ENCODE measurements at places on chromosomes 11 and 22.

- DNase-seq, result peak; percentile 96
Observed at GRCh38 chr11:69744435-69744834, 30.7 kb downstream of the FGF4 start.

DNA sequence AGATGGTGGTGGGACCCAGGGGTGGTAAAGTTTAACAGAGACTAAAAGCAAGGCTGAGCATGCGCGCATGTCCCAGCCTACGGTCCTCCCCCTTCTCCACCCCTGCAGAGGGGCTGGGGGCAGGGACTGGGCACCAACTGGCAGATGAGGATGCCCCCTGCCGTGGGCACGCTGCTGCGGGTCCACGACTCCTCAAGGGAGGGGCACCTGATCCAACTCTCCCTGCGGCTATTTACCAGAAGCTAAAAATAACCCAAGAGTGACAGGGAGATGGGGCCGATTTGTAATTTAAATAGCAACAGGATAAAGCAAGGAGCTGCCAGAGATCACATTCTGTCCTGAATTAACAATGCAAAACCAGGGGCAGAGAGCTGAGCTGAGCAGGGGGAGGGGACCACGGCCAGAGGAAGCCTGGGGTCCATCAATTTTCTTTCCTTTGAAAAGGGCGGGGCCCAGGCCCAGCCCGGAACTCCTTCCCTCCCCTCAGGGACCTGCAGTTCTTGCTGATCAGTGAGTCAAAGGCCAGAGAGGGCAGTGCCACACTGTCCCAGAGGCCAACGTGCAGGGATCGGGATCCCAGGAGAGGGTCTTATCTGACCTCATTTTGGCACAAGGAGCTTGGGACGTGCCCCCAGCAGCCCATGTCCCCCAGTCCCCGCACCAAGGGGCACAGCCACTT is 8.1 kb upstream of the DGKZ start:
- DNase-seq, result peak; percentile 85

GRCh38 chr11:57349491-57350274 is 11.5 kb downstream of the P2RX3 start:
- DNase-seq, result peak; percentile 82

DNA sequence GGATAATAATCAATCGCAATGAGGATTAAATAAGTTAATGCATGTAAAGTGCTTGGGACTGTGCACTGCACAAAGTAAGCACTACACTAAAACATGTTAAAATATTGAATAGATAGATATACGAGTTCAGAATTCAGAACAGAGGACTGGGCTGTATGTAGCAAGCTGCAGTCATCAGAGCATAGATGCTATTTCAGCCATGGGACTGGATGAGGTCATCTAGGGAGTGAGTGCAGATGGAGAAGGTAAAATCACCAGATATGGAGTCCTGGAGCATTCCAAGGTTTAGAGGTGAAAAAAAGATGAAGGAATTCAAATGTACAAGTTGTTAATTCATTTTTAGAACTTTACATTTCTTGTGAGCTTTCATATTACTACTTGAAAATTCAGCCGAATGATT is 347.5 kb upstream of the DDI1 start:
- no peak for DNase-seq

DNA sequence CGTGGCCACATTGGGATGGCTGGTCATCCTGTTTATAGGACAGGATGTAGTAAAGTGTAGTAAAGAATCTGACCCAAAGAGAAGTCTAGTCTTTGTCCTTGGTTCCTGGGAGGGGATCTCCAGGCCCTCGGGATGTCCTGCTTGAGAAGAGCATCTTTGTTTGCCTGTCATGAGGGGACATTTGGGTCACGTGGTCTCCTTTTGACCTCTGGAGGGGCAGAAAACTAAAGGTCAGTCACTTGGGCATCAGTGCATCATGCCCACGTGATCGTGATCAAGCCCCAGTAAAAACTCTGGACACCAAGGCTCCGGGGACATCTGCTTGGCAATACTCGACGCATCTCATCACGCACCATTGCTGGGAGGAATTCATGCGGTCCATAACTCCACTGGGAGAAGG is 9.1 kb downstream of the SMIM38 start:
- DNase-seq, result no peak

DNA sequence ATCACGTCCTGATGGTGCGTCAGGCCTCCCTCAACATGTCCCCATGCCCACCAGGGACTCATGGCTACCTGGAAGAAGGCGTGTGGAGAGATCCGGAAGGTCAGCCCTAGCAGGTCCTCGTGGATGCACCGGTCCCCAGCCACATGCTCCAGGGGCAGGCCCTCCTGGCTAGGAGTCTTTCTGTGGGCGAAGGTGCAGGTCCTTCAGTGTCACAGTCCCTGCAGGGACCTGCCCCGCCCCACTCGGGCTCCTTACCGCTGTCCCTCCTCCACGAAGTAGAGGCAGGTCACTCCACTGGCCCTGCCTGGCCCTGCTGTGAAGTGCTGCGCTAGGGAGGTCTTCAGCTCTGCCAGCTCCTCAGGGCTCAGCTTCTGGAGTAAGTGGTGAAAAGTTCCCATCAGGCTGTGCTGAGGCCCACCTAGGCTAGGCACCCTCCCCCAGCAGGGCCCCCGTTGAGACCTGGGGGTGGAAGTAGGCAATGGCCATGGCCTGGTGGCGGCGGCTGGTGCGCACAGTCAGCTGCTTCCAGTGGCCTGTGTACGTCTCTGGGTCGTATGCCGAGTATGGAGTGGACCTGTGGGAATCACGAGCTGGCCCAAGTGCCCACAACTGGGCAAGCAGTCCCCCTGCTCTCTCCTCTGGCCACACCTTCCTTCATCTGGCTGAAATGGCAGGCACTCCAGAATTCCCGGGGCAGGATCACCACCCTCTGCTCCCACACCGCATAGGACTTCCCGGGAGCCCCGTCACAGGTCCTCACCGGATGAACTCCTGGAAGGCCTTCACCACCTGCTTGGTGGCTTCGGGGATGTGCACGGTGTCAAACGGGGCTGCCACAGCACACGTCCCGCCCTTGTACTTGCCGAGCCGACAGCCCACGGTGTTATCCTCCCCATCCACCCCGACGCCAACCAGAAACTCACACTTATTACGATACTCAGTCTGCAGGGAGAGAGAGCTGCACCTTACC is 1.1 kb upstream of the RANBP1 start:
- no peak for DNase-seq

GRCh38 chr22:44309137-44309536 is 3.6 kb downstream of the SHISAL1 start:
- no peak for DNase-seq

DNA sequence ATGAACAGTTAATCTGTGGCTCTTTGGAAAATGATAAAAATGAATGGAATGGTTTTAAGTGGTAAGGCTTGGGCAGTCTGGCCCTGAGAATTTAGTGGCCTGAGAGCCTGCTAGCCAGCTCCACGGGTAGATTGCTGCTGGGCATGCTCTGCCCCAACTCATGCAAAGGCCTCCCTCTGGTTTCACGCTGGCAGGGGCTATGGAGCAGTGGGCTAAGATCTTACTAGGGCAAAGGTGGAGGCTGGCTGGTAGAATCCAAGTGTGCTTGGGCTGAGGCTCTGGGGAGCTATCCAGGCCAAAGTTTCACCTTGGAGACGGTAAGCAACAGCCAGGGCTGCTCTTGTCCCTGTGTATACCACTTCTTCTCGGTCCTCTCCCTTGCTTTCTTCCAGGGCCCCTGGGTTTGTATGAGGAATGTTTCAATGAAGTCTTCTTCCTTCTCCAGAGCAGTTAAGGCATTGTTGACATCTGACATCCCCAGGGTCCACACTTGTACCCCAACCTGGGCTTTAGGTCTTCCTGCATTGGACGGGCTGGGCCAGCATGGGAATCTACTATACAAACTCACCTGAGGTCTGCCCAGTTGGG is 27.4 kb downstream of the UBE2L3 start:
- no peak for DNase-seq

- peak; percentile 63 for DNase-seq
Observed at GRCh38 chr11:134634897-134635831, 223.1 kb upstream of the B3GAT1 start.

DNA sequence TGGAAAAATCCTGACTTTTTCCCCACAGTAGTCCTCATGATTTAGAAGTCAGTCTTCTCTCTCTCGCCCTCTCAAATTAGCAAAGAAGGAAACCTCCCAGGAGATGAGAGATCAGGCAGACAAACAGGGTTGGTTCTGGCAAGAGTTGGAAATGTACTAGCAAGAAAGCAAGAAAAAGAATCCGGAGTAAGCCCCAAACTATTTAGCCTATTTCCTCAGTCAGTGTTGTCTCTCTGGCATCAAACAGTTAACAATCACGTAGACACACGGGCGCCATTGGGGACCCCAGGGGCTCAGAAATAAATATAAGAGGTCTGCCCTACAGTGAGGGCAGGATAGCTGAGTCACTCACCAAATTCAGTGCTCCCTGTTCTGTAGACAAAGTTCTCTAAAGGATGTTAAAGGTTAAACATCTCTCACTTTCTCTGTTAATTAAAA is 4.7 kb downstream of the C11orf52 start:
- DNase-seq, result peak; percentile 59

GRCh38 chr11:83544846-83545245 is 258.7 kb upstream of the CCDC90B start:
- DNase-seq, result no peak

GRCh38 chr11:77127920-77128691 is at the start of gene MYO7A:
MYO7A (plus strand) TSS chr11:77128246; CDS start chr11:77130635, 2,389 bp downstream.
- peak; percentile 99 for DNase-seq

- peak; percentile 96 for DNase-seq
Observed at GRCh38 chr22:46574993-46575910, 37.8 kb upstream of the CELSR1 start.

DNA sequence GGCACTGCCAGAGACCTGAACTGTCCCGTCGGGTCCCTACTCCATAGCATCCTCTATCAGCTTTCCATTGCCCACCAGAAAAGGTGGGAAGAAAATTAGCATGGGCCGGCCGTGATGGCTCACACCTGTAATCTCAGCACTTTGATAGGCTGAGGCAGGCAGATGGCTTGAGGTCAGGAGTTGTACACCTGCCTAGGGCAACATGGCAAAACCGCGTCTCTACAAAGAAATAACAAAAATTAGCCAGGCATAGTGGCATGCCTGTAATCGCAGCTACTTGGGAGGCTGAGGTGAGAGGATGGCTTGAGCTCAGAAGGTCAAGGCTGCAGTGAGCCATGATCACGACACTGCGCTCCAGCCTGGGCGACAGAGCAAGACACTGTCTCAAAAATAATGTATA is 3.5 kb downstream of the SLC25A18 start:
- no peak for DNase-seq

DNA sequence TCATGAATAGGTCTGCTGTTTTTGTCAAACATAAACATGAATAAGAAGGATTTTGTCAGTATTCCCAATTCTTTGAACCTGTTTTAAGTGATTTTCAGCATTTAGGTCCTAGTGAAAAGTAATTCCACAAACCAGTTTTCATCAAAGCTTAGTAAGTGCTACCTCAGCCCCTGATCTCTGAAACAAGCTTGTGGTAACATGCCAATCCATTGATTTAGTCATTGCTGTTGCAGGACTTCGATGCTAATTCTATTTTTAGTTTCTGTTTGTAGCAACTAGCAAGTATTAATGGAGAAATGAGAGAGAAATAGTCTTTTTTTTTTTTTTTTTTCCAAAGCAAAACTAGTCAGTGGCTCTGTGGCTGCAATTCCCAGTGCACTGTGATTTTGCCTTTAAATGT is 91.4 kb downstream of the JRKL start:
- no peak for DNase-seq
